Hematopoietic multipotent progenitor cell treated with erythropoietin and hydrocortisone succinate and interleukin-3 and kit ligand, for 8 days (in vitro differentiated cells): ENCODE measurements at places on chromosomes 1 and 21.
A peak's percentile ranks its signal among the peaks of the same experiment; 100 is the strongest.

DNA sequence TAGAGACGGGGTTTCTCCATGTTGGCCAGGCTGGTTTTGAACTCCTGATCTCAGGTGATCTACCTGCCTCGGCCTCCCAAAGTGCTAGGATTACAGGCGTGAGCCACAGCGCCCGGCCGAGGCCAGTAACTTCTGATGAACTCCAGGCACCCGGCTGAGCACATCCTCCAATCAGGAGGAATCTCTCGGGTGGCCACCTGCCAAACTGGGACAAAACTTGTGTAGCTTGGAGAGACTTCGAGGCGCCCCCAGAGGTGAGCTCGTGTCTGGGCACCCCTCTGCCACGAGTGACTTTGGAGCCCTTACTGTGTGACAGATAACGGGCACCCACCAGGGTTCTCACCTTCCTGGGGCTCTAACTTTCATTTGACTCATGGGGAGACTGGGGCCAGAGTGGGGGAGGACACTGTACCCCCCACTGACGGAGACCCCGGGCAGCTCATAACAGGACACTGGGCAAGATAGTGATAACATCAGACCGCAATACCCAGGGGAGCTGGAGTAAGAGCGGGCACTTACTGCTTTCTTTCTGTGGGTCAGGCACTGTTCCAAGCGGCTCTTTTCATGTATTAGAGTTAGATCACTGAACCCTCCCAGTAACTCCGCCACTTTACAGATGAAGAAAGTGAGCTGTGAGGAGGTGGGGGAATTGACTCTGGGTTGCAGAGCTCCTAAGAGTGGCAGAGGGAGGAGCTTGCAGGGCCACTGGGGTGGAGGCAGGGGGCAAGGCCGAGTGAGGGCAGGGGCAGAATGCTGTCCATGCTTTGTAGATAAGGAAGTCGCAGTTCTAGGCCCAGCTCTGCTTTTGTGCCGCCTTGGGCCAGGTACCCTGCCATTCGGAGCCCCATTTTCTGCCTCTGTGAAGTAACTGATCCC is 1.9 kb upstream of the PADI2 start:
- DNase-seq, result peak; percentile 14

DNA sequence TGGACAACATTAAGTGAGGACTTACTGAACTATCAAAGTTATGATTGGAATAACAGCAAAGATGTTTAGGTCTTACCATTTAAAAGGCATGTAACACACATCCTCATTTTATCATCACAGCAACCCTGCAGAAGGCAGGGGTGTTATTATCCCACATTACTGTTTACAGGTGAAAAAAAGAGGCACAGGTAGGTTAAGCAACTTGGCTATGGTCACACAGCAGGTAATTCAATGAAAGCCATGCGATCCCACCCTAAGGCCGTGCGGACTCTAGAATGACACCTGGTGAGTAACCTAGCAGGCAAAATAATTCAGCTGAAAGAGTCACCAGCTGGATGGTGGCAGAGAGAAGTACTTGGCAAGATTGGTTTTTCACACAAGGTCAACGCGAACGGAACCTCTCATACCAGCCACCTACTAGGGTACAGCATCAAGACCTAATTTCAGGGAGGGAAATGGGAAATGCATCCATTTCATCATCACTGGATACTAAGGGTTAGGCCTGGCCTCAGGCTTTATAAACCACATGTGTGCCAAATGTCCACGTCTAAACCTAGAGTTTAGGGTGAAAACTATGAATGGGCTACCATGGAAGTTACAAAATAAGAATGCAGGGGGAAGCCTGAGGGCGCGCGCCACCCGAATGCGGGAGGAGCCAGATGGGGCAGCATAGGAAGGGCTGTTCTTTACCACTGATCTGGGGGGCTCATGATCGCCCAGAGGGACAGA is 85.3 kb downstream of the SLC66A1 start:
- no peak for DNase-seq

- no peak for DNase-seq
Observed at GRCh38 chr1:177069490-177069889, 95.0 kb downstream of the ASTN1 start.

DNA sequence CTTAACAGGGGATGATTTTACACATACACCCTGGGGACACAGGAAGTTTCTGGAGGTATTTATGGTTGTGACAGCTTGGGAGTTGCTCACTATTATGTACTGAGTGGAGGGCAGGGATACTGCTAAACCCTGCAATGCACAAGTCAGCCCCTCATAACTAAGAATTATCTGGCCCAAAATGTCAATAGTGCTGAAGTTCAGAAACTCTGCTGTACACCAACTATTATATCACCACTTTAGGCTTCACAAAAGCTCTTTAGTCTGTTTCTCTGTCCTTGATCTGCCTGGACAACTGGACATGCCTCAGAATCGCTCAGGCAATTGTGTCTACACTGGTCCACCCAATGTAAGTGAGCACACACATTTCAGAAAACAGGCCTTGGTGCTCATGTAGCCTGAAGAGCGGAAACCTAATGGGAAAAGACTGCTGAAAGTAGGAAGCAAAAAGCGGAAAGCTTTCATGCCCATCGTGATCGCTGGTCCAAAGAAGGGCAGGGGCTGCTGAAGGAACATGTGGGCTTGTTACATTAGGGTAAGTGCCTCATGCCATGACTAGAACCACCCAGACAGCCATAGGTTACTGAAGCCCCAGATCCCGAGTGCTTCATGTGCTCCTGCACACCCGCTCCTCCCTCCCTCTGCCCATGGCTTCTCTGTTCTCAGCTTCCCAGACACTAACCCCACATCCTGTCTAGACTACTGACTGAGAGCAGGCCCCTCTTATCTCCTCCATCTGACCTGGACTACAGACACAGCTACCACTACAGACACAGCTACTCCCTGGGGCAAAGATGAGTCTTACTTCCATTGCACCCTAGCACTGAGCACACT is 73.5 kb downstream of the LRIG2 start:
- peak; percentile 45 for DNase-seq

- DNase-seq, result no peak
Observed at GRCh38 chr1:234862360-234862943, 252.5 kb upstream of the IRF2BP2 start.

DNA sequence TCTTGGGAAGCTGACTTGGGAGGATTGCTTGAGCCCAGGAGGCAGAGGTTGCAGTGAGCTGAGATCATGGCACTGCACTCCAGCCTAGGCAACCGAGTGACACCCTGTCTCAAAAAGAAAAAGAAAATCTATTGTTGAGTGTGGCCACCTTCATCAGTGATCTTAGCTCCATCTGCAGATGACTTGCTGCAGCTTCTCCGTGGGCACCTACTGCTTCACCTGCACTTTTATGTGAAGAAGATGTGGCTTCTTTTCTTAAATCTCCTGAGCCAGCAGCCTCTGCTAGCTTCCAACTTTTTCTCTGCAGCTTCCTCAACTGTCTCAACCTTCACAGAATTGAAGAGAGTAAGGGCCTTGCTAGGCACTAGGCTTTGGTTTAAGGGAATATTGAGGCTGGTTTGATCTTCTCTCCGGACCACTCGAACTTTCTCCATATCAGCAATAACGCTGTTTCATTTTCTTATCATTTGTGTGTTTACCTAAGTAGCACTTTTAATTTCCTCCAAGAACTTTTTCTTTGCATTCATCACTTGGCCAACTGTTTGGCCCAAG is 28.0 kb downstream of the AGPAT3 start:
- DNase-seq, result no peak

DNA sequence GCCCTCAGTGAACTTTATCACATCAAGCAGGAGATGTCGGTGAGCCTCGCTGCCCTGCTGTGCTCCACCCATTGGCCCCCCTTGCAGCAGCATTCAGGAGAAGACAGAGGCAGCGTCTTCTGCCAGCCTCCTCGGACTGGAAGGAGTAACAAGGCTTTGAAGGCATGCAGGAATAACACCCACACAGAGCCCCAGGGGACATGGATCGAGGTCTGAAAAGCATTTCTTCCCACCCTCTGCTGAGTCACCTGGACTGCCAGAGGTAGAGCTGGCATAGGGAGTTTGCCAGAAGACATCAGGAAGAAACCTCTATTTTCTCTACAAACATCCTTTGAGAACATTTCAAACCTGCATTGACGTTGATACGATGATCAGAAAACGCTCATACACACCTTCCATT is 42.9 kb downstream of the COL18A1 start:
- no peak for DNase-seq

- DNase-seq, result peak; percentile 57
Observed at GRCh38 chr1:93907718-93908117, 1.5 kb downstream of the GCLM start.

DNA sequence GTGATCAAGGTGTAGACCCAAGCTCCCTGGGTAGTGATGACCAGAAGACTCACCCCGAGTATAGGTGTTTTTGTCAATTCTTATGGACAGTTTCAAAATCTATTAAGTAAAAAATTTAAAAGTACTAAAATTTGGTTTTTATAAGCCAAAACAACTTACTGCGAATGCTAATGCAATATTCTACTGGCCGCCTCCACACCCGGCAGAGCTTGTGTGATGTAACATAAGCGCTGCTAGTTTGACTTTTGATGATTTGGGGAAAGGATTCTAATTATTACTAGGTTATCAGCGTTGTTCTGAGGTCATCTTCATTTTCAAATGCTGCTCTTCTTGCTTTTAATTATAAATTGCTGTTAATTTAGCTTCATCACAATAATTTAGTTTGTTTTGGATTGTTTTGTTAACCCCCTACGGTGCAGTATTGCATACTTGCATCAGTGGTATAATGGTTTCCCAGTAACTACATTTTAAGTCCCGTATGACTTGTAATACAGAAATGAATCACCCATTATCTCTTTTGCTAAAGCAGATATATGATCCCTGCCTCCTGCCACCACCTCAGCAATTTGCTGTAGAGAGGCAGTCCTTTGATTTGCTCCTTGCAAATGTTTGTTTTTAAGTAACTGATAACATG is 178.0 kb downstream of the SDCCAG8 start:
- no peak for DNase-seq

DNA sequence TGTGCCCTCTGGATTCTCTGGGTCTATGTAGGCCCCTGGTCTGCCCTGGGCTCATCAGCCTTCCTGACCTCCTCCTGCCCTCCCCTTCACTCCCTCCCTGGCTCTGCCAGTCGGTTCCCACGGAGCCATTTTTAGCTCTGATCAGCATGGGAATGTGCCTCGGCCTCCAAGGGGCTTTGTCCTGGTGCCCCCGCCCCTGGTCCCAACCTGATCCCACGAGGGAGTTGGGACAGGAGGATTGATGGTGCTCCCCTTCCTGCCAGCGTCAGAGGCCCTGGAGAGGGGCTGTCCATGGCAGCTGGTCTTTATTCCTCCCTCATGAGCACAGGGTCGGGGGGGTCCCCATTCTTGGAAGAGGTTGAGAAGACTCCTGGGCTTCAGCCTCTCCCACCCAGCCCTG is 24.9 kb downstream of the ETNK2 start:
- DNase-seq, result no peak

DNA sequence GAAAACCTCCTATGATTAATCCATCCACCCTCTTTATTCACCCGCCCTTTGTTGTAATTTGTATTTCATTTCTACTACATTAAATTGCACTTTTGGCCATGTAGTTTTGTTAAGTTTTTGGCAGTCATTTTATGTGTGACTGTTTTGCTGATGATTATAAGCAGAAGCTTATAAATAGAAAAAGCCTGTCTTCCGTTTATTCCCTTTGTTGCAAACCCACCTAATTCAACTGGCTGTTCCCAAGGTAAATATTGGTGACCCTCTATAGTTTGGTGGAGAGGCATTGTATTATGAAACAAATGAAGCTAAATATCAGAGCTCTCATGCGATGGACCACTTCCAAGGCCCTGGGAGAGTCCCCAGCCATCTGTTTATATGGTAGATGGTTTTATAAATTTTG is 36.7 kb upstream of the IGSF3 start:
- DNase-seq, result no peak

DNA sequence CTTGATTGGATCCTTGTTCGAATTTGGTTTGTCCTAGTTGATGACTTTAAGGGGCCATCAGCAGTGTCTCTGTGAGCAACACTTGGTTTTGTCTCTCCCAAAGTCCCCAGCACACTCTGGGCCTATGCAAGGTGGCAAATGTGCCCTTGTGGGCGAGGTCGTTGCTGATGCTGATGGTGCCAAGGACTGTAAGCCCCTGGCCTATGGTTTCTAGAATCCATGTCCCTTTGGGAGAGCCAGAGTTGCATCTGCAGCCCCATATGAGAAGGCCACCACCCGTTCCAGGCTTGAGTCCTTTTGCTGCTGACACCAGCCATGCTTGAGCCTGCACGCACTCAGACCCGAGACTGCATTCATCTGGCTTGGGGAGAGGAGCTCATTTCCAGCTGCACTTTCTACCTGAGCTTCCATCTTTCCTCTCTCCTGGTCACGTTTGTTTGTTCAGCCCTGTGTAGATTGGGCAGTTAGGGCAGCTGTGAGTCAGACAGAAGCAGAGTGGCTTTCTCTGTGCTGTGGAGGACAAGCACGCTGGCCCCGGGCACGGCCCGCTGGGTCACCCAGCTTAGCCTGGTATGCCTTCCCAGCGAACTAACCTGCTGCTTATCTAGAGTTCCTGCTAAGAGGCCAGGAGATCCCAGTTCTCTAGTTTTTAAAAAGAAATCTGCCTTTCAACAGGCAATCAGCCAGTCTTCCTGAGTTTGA is 52.1 kb upstream of the CSF3R start:
- DNase-seq, result no peak

GRCh38 chr1:37919277-37919676 is 27.6 kb downstream of the INPP5B start:
- DNase-seq, result peak; percentile 64

DNA sequence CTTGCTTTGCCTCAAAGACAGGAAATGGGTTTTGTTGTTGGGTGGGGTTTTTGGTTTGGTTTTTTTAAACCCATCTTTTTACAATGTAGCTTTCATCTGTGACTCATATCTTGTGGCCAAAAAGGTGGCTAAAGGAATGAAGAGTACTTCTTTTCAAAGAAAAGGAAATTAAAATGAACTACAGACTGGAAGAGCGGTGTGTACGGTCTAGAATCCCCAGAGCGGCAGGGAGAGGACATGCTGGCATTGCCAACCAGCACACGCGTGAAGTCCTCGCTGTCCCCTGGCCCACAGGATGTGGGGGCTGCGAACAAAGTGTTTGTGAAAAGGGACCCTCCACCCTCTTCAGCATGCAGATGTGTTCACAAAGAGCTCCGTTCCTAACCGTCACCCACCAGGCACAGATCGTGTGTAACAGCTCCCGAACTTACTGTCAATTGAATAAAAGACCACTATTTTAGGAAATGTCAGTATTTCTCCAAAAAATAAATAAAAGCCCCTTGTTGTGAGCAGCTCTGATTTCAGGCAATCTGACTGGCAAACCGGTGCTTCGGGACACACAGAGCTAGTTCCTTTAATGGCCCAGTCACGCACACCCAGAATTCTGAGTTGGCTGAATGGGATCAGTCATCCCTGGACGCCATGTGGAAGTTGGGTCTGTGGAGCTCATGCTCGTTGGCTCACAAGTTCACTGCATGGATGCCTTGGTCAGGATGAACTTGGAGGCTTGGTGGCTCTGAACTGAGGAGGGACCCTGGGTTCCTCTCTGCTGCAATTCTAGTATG is 602.9 kb downstream of the NPHP4 start:
- DNase-seq, result no peak
